ENCODE measurements at places on chromosomes 16 and 17.

GRCh38 chr17:67481808-67482207 lies 104.7 kb downstream of the PITPNC1 start:
- no peak for DNase-seq

- DNase-seq, result no peak
Observed at GRCh38 chr17:43069368-43069898, 44.4 kb downstream of the RND2 start.

DNA sequence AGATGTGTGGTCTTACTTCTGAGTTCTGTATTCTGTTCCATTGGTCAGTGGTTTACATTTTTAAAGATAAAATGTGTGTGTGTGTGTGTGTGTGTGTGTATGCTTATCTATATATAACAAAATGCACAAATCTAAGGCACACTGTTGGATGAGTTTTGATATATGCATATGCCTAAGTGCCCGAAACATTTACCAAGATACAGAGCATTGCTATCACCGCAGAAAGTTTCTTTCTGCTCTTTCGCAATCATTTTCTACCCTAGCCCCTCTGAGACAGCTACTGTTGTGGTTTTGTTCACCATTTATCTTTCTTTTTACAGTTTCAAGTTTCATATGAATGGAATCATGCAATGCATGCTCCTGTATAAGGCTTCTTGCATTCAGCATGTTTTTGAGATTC lies 97.0 kb downstream of the MRTFB start:
- no peak for DNase-seq

- no peak for DNase-seq
Observed at GRCh38 chr16:84498223-84498610, 6.2 kb downstream of the MEAK7 start.

- DNase-seq, result no peak
Observed at GRCh38 chr17:82402865-82403264, 15.3 kb upstream of the HEXD start.

Measured in renal pelvis (tissue), 12 donors.